Transverse colon (tissue), 4 donors: ENCODE measurements at places on chromosomes 11 and 22. TPM values are rescaled to one million over a fixed set of nuclear protein-coding genes. Genes with fewer than 3 reads are reported as not detected.

The OR51B4 gene
- total RNA-seq: not detected

The CABP2 gene
- total RNA-seq: not detected

DNA sequence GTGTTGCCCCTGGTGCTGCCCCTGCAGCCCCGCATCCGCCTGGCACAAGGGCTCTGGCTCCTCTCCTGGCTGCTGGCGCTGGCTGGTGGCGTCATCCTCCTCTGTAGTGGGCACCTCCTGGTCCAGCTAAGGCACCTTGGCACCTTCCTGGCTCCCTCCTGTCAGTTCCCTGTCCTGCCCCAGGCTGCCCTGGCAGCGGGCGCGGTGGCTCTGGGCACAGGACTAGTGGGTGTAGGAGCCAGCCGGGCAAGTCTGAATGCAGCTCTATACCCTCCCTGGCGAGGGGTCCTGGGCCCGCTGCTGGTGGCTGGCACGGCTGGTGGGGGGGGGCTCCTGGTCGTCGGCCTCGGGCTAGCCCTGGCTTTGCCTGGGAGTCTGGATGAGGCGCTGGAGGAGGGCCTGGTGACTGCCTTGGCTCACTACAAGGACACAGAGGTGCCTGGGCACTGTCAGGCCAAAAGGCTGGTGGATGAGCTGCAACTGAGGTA, 278 bp downstream of the ROM1 start:
- no peak for DNase-seq

GRCh38 chr11:44246726-44247125, 63.2 kb downstream of the ALX4 start:
- DNase-seq: no peak
